ENCODE measurements at places on chromosomes 1 and 21.

DNA sequence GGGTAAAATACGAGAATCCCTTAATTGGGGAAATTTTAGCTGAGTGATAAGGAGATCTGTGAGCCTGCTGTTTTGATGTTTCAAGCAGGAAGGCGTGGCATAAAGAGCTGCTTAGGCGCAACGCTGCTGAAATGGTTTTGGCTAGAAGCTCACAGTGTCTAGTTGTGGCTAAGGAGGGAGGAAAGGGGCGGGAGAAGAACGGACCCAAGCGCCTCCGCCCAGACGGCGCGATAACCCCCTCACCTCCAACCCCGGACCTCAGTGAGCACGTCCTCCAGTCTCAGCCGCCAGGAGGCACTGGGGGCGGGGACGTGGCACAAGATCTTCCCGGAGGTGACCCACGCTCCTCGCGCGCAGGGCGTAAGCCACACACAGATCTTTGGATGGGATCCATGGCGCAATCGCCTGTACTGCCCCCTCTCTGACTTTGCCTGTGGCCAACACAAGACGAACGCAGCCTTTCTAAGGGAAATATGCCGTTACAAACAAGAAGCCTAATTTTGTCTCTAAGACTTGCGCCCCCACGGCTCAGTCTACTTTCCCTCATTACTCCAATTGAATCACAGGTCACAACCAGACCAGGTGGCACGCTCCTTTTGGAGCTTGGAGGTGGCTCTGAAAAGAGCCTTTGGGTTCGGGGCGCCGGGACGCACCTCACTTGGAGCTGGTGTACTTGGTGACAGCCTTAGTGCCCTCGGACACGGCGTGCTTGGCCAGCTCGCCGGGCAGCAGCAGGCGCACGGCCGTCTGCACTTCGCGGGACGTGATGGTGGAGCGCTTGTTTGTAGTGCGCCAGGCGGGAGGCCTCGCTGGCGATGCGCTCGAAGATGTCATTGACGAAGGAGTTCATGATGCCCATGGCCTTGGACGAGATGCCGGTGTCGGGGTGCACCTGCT, 23.4 kb upstream of the RNF187 start:
- no peak for DNase-seq

DNA sequence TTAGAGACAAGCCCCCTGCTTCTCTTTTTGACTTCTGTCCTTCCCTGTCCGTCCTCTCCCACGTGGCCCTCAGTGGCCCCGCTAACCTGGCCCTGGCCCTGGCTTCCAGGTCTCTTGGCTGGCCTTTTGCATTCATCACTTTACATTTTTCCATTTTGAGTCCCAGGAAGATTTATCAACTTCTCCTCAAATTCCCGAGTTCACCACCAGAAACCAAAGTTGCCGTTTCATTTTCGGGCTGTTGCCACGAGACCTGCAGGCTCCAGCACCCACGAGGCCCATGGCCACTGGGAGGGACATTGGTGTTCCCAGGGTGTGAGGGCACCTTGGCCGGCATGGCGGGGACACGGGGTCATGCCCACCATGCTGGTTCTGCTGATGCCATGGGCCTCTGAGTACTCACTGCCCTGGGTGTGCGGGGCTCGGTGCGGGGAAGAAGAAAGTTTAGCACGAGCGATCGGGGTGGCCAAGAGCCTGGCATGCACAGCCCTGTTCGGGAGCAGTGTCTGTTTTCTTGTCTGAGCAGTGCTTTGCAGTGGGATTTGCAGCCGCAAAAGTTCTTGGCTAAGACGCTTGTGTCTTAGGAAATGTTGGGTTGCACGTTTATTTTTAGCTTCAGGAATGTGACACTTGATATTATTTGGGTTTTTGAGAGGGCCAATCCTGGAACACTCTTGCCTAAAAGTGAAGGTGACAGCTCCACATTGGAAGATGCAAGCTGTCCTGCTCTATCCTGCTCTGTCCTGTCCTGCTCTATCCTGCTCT, 40.4 kb upstream of the ADARB1 start:
- no peak for DNase-seq

GRCh38 chr1:93779540-93780165, 98.0 kb upstream of the BCAR3 start:
- DNase-seq, result no peak

- DNase-seq, result no peak
Observed at GRCh38 chr1:207084232-207084631, 4.4 kb upstream of the C4BPB start.

- no peak for DNase-seq
Observed at GRCh38 chr1:15531003-15531402, 4.4 kb downstream of the DNAJC16 start.

GRCh38 chr1:214338212-214338611, 57.3 kb downstream of the SMYD2 start:
- DNase-seq, result no peak

DNA sequence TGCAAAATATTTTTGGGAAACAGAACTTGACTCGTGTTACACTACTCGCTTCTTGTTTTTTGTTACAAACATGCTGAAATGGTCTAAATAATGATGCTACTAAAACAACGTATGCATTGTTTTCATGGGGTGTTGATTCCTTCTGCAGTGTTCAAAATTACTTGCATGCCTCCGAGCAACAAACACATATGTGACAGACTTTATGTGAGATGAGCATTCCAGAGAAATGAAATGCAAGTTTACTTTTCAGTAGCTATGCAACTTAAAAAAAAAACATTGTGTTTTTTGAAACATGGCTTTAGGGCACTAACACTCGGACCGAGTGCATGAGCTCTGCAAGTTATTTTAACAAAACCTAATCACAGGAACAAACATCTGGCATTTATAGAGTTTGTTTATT, 84.8 kb downstream of the CAMTA1 start:
- DNase-seq, result no peak

- no peak for DNase-seq
Observed at GRCh38 chr1:42835422-42835821, 11.0 kb upstream of the ZNF691 start.

- DNase-seq, result no peak
Observed at GRCh38 chr1:231807541-231807940, 181.0 kb downstream of the DISC1 start.

DNA sequence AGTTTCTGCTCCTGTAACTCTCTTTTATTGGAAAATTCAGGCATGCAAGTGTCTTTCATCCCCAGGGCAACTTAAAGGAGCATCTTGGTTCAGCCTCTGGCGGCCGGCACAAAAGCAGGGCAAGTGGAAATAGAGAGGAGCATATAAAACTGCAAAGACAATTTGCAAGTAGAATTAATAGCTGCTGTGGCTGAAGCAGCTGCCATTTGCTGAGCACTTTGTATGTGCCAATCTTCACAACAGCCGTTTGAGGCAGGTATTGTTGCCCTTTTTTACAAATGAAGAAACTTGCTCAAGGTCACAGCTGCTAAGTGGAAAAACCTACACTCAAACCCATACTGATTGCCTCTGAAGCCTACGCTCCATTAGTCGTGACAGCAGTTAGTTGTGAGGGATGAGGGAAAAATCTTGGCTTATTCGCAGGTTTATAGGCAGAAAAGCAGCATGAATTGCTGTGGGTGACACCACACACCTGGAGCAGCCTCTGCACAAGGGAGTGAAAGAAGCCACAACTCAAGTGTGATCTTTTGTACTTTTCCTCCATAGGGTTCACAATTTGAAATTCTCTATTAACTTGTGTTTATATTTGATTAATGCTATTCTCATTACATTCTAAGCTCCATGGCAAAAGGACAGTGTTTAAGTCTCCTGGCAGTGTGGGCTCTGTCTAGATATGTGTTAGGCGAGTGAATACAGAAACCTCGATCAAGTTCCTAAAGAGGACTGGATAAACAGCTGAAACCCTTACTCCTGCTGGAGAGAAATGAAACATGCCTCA, 99.0 kb upstream of the BEND5 start:
- no peak for DNase-seq

- no peak for DNase-seq
Observed at GRCh38 chr1:8438489-8438888, 120.6 kb downstream of the SLC45A1 start.

DNA sequence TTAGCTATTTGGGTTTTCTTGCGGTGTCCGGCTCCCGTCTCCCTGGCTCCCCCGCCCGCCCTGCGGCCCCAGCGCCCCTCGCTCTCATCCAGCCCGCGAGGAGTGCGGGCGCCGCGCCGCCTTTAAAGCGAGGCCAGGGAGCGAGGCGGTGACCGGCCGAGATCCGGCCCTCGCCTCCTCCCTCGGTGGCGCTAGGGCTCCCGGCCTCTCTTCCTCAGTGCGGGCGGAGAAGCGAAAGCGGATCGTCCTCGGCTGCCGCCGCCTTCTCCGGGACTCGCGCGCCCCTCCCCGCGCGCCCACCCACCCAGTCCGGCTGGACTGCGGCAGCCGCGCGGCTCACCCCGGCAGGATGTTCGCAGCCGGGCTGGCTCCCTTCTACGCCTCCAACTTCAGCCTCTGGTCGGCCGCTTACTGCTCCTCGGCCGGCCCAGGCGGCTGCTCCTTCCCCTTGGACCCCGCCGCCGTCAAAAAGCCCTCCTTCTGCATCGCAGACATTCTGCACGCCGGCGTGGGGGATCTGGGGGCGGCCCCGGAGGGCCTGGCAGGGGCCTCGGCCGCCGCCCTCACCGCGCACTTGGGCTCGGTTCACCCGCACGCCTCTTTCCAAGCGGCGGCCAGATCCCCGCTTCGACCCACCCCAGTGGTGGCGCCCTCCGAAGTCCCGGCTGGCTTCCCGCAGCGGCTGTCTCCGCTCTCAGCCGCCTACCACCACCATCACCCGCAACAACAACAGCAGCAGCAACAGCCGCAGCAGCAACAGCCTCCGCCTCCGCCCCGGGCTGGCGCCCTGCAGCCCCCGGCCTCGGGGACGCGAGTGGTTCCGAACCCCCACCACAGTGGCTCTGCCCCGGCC, 492 bp downstream of the HLX start:
- no peak for DNase-seq

DNA sequence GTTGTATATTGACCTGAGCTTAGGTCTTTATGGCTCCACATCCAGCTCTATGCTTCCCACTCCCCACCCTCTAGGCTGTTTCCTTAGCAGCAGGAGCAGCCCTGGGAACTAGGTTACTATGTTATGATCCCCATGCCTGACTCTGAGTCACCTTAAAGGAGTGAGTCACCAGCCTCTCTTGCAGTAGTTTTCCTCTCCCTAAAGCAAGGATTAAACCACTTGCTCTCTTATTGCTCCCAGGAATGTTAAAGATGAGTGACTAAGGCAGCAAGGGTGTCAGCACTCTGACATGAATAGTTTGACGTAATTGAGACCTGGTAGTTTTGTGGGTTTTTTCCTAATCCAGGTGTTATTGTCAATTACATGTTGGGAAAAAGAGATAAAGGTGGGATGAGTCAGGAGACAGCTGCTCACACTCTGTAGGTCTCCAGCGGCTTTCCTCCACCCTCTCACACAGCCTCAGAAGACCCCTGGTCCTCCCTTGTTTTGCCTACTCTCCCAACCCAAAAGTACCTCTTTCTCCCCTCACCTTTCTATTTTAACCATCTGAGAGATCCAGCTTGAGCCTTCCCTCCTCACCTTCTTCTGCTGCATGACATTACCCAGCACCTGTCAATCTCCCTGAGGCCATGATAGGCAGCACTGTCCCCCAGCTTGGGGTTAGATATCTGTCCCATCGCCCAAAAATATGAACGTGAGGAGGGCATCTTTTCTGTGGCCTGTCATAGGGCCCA, 369.1 kb upstream of the VAMP3 start:
- DNase-seq, result no peak

DNA sequence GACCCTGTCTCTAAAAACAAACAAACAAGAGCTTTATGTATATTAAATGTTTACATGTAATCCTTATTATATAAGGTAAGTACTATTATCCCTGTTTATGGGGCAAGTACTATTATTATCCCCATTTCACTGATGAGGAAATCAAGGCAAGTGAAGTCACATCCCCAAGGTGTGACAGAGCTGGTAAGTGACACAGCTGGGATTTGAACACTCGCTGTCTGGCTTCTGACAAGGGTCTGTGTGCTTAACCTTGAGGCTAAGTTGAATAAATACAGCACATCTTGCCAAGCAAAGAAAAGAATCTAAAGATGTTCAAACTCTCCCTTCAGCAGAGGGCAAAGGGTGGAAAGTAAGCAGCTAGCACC, 167.9 kb upstream of the IRF2BP2 start:
- DNase-seq, result no peak

- no peak for DNase-seq
Observed at GRCh38 chr1:45013551-45014209, 1.6 kb downstream of the UROD start.

- no peak for DNase-seq
Observed at GRCh38 chr21:39632796-39633442, 20.2 kb downstream of the B3GALT5 start.

DNA sequence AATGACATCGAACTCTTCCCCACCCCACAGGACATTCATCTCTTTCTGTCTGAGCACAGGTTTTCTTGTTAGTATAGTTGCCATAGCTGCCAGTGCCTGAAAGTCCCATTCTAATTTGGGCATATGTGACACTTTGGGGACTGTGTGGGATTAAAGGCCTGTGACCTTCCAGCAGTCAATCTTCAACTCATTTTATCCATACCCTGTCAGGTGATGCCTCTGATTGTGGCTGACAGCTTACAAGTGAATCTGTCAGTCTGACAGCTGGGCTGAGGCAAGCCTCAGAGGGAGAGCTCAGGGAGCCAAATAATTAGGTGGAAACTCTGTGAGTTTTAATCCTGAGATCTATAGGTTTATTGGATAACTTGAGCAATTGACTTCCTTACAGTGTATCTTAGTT, 29.6 kb downstream of the ZCCHC17 start:
- no peak for DNase-seq

DNA sequence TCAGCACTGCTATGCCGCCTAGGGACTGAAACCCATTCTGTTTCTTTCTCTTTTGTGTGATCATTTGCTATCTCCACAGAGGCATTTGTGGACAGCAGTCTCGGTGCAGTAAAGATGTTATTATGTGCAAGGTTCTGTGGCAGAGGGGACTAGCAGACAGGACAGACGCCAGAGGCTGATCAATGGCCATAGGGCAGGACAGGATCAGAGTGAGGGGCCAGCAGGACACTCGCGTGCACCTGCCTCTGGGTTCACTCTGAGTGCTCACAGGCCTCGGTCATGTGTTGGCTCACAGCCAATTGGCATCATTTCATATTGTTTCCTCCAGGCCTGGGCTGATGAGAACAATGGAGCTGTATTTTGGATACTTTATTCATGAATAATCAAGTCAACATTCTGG, 212.6 kb downstream of the TGFB2 start:
- DNase-seq, result no peak

DNA sequence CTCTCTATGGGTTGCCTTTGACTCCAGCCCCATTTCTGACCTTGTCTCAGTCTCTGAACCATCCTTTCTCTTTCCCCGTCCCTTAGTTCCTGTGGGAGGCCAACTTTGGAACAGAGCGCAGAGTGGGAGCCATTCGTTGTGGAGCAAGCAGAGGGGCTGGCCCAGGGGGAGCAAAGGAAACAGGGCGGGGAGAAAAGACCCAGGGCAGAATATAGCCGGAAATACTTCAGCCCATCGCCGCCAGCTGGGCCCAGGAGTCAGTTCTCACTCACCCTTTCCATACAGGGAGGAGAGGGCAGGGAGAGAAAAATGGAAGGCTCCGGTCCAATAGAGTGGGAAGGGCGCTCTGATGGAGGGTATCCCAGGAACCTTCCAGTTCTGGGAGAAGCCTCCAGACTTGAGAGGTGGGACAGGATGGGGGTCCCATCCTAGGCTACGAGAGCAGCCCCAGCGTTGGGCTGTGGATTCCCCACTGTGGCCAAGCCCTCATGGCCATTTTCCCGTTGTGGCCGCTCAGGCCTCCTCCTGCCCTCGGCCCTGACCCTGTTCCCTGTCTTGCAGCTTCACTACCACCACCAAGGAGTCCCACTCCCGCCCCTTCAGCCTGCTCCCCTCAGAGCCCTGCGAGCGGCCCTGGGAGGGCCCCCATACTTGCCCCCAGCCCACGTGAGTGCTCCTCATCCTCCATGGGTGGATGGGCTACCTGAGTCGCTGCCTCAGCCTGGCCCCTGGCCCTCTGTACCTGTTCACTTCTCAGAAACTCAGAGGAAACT, 10.9 kb downstream of the PEAR1 start:
- DNase-seq, result no peak
